ENCODE measurements at places on chromosomes 3 and 15. TPM values are rescaled to one million over a fixed set of nuclear protein-coding genes. Genes with fewer than 3 reads are reported as not detected.
A peak's percentile ranks its signal among the peaks of the same experiment; 100 is the strongest.

The CELSR3 gene
- polyA plus RNA-seq: 1.4 TPM

The SRGAP3 gene
- 13.3 TPM for polyA plus RNA-seq

DNA sequence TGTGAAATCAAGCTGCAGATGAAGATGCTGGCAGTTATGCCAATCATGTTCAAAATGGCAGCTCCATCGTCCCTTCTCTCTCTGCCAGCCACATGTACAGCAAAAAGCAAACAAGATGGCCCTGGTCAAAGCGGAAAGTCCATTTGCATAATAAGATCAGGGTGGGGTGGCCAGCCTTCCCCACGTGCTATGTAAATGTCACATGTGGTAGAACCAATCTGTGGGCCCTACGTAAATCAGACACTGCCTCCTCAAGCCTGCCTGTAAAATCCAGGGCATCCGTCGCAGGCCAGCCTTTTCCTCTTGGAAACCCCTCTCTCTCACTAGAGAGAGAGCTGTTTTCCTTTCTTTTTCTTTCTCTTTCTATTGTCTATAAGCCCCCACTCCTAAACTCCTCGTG, 243.5 kb upstream of the KBTBD8 start:
- DNase-seq: no peak

DNA sequence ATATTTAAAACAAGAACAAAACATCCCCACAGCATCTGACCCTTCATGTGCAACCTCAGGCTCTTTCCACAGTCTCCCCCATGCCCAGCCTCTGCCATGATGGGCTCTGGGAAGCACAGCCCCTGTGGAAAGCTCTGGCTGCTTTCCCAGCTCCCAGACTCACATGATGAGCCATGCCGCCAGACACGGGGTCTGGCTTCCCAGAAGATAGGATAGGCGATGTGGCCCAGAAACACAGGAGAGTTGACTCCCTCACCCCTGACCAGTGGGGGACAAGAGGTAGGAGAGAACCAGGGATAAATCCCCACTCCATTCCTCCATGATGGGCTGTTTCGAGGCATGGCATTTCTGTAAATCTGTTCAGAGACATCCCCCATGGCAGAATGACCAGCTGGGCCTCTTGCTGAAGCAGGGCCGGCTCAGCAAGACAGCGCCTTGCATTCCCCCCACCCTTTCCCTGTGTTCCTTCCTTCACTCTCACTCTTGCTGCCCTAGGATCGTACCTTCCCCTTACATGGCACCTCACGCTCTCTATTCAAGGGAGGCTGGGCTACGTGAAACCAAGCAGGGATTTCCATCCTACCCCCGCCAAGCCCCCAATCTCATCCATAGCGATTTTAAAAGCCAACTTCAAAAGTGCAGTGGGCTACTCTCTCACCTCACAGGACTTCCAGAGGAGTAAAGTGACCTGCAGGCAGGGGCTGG, 192.4 kb downstream of the ABHD5 start:
- no peak for DNase-seq

The CACNA1D gene
- polyA plus RNA-seq: 10.8 TPM

- DNase-seq: no peak
Measured at GRCh38 chr3:151290673-151291072, 12.3 kb upstream of the P2RY14 start.

DNA sequence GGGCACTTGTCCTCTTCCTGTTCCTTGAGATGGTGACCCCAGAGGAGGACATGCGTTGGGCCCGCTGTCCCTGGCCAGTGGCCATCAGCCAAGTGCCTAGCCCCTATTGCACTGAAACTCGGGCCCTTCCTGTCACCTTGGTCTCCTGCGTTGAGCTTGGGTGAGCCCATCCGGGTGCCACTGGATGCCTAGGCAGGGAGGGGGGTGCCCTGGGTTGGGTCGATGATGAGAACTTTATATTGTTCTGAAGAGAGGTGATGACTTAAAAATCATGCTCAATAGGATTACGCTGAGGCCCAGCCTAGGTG, 221.8 kb downstream of the SNRPN start:
- no peak for DNase-seq

The GOLGA8Q gene
- 3.3 TPM for polyA plus RNA-seq

DNA sequence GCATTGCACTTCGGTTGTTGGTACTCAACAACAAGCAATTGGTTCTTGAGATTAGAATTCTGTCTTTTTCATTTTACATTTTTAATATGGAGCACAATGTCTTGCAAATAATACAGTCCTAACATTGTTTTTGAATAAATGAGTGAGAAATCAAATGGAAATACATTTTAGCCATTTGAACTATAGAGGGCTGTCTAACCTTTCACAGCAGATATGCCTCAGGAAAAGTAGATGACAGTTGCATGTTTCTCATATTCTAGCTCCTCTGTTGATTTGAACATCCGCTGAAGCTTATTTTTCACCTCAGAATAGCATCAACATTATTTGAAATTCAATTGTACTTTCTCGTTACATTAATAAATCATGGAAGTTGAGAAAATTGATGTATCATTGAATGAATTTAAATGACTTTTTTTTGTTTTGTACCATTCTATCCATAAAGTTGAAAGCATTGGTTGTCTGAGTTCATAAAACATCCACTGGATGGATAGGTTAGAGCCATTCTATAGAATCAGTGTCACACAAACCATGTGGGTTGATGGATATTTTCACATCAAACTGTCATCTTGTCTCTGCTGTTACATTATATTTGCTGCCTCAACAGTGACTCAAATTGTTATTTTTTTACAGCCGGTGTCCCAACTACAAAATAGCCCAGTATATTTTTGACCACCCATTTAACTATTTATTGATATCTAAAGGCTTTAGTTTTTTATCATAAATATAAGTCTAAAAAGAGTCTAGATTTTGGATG, 928.3 kb downstream of the NSUN3 start:
- DNase-seq: no peak

- peak; percentile 49 for DNase-seq
Measured at GRCh38 chr15:23869396-23869795, 182.3 kb upstream of the NDN start.

The RETNLB gene
- polyA plus RNA-seq: not detected

The SLC22A13 gene
- 1.5 TPM for polyA plus RNA-seq

- DNase-seq: no peak
Measured at GRCh38 chr15:57135800-57136199, 217.4 kb downstream of the TCF12 start.

GRCh38 chr15:100060276-100060926, 281.4 kb downstream of the ADAMTS17 start:
- peak; percentile 21 for DNase-seq

GRCh38 chr3:165643425-165643824, 193.8 kb downstream of the BCHE start:
- DNase-seq: no peak

- no peak for DNase-seq
Measured at GRCh38 chr3:142931222-142931621, 32.3 kb downstream of the PAQR9 start.

DNA sequence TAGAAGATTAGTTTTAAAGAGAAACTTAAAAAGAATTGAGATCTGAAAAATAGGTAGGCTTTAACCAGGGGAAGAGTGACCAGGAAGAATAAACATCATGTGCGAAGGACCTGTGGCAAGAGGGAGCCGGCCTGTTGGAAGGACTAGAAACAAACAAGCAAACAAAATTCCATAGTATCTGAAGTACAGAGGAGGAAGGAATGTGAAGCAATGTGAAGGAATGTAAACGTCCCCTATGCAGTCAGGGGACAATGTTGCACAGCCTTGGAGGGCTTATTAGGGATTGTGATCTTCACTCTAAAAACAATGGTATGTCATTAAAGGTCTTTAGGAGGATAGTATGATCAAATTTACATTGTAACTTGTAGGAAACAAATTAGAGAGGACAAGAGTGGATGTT, 84.4 kb upstream of the PLCL2 start:
- no peak for DNase-seq

The RBPMS2 gene
- 15.2 TPM for polyA plus RNA-seq

- no peak for DNase-seq
Measured at GRCh38 chr15:101213570-101213969, 38.3 kb downstream of the CHSY1 start.

- no peak for DNase-seq
Measured at GRCh38 chr3:16589867-16590624, 15.2 kb downstream of the DAZL start.

The AGBL1 gene
- polyA plus RNA-seq: 0.06 TPM

- DNase-seq: no peak
Measured at GRCh38 chr3:135081451-135081850, 286.4 kb downstream of the EPHB1 start.

DNA sequence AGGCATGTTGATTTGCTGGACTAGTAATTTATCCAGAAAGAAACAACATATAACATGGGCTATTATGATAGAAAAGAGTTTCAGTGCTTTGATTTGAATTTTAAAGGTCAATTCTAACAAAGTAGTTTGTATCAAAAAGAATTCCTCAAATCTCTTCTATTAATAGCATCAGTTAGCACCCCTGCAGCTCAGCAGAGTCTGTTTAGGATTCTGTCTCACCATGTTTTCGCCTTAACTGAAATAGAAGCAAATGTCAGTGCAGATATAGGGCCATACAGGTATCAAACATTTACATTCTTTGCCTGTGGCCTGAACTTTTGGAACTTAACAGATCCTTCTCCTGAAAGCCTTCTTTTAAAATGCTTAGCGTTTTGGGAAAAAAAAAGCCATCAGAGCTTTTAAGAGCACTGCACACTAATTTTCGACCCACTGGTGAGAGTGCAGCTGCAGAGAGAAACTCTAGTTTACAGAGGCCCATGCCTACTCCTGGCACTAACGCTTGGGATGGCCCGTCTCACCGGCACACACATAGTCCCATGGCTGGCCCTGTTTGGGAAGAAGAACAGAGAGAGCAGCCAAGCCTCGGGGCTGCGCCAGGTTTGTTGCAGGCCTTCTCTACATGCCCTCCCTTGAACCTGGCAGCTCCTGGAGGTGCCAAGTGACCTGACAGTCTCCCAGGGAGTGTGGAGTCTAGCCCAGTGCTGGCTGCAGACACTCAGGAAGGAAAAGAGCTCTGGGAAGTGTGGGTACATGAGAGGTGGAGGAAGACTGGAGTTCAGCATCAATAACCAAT, 9.9 kb upstream of the PAQR9 start:
- no peak for DNase-seq

Measured in left renal cortex interstitium (tissue), 4 donors.